ENCODE measurements at places on chromosomes 11 and 22. TPM values are rescaled to one million over a fixed set of nuclear protein-coding genes. Genes with fewer than 3 reads are reported as not detected.

- no peak for DNase-seq
These were observed 14.6 kb downstream of the PHLDA2 start for GRCh38 chr11:2914455-2915195.

GRCh38 chr11:59224351-59224928 lies 11.7 kb upstream of the MPEG1 start:
- no peak for DNase-seq

GRCh38 chr11:35784699-35785098 lies 122.1 kb downstream of the TRIM44 start:
- DNase-seq = no peak

- no peak for DNase-seq
These were observed 22.6 kb upstream of the OR56B1 start for GRCh38 chr11:5713695-5714094.

GRCh38 chr11:61083601-61084147 lies 18.6 kb upstream of the CD5 start:
- no peak for DNase-seq

DNA sequence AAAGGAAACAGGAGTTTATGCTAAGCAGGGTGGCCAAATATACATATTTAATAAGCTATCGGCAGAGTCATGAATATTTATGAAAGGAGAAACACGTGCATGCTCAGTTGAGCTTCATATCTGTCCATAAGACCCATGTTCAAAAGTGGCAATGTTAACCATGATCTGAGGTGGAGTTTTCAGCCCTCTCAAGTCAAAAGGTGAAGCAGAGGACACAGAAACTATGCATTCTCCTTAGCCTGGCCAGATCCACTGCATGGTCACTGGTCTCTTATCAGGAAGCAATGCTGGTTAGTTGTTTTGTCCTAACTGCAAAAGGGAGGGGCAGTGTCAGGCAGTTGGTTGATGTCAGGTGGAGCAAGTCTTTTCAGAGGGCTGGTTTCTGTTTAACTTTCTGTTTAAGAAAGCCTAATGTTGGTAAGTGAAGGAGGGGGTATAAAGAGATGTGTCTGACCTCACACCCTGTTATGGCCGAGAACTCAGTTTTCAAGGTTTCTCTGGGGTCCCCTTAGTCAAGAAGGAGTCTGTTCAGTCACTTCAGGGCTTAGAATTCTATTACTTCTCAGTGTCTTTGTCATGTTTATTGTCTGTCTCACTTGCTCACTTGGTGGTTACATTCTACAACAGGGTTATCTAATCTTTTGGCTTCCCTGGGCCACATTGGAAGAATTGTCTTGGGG lies 5.5 kb upstream of the SELENOH start:
- no peak for DNase-seq

DNA sequence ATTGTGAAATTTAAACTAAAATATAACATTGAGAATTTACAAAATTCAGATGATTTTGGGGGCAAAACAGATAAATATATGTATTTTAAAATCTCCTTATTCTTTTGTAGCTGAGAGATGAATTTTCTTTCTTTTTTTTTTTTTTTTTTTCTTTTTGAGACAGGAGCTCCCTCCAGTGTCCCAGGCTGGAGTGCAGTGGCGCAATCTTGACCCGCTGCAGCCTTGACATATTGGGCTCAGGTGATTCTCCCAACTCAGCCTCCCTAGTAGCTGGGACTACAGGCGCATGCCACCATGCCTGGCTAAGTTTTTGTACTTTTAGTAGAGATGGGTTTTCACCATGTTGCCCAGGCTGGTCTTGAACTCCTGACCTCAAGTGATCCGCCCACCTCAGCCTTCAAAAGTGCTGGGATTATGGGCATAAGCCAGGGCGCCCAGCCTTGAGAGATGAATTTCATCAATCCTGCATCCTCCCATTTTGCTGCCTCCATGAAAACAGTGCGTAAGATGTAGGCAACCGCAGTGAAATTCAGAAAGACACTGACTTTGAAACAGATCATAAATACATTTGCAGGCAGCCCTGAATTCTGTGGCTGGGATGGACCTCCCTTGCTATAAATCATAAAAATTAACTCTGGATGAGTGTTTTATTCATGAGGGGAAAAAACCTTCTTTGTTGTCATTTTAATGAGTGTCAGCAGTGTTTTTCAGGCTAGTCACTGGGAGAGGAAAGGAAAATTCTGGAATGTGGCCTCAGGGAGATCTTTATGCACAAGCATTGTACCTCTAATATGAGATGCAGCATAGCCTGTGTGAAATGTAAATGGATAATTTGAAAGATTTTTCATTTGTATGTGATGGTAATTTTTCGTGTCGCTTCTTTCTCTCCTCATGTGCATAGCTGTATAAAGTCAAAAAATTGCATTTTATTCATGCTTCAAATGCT lies 14.4 kb downstream of the ELMOD1 start:
- no peak for DNase-seq

- no peak for DNase-seq
These were observed 14.6 kb downstream of the PARVG start for GRCh38 chr22:44195189-44195871.

Gene DAGLA
- 3.2 TPM for total RNA-seq

Gene TTC12
- 11.1 TPM for total RNA-seq

DNA sequence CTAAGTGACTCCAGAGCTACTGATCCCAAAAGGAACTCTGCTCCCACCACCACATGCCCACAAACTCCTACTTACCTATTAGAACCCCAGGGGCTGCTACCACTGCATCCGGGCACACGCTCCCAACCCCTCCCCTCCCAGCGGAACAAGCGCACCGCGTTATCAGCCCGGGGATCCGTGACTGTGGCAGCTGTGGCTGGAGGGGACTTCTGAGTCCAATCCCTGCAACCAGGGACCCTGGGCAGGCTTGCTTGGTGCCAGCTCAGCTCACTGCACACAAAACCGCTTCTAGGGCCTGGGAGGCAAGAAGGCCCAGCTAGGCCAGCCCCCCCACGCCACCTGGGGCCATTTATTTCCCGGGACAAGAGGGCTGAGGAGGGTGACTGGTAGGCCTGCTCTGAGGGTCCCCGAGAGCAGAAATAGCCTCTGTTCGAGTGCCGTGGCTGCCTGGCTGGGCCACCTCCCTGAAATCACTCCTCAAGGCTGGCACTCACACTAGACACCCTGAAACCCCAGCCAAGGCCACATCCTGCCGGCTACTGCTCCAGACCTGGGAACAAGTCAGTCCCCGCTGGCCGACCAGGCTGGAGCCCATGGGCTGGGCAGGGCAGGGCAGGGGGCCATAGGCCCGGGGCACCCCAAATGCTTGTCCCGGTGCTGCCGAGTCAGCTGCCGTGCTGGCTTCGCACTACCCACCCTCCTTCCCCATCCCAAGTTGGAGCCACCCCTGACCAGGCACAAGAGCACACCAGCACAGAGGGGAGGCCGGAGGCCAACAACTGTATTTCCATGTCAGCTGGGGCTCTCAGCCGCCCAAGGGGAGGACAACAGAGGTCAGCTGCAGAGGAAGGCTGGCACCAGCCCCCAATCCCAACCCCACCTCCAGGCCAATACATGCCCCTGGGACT lies 1.9 kb upstream of the IFITM10 start:
- DNase-seq = no peak
